ENCODE measurements at places on chromosomes 11 and 22. TPM values are rescaled to one million over a fixed set of nuclear protein-coding genes. Genes with fewer than 3 reads are reported as not detected.

- peak; percentile 16 for DNase-seq
Measured at GRCh38 chr11:73218106-73218829, at the start of gene P2RY2. Gene P2RY2, plus strand, starts transcription at chr11:73218281. Its CDS starts 15,879 bp downstream, at chr11:73234160.

DNA sequence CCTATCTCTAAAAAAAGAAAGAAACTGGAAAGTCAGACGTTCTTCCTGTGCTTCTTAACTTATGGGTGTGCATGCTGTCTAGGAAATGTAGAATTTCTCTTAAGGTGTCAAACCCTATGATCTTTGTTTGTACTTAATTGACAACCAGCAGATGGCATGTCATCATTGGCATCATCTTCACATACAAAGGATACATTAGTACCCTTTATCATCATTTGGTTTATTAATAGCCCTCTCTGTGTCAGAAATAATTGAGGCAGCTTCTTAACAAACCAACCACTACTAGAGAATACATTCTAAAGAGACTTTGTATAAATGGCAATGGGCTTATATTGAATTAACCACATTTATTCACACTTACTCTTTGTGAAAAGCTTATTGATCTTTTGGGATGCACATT is 13.9 kb downstream of the SRPRA start:
- no peak for DNase-seq

- DNase-seq, result no peak
Measured at GRCh38 chr11:70828593-70829082, 423.7 kb downstream of the SHANK2 start.

DNA sequence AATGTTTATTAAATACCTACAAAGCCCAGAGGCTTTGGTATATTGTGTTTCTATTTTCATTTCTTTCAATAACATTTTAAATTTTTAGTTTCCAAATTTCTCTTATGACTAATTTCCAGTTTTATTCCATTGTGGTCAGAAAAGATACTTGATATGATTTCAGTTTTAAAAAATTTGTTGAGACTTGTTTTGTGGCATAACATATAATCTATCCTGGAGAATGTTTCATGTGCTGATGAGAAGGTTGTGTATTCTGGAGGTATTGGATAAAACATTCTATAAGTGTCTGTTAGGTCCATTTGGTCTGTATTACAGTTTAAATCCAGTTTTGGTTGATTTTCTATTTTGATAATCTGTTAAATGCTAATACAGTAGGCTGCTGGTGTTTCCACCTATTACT is 9.8 kb upstream of the RAG1 start:
- no peak for DNase-seq

GRCh38 chr22:33529424-33530113 is 390.7 kb downstream of the LARGE1 start:
- DNase-seq, result no peak

DNA sequence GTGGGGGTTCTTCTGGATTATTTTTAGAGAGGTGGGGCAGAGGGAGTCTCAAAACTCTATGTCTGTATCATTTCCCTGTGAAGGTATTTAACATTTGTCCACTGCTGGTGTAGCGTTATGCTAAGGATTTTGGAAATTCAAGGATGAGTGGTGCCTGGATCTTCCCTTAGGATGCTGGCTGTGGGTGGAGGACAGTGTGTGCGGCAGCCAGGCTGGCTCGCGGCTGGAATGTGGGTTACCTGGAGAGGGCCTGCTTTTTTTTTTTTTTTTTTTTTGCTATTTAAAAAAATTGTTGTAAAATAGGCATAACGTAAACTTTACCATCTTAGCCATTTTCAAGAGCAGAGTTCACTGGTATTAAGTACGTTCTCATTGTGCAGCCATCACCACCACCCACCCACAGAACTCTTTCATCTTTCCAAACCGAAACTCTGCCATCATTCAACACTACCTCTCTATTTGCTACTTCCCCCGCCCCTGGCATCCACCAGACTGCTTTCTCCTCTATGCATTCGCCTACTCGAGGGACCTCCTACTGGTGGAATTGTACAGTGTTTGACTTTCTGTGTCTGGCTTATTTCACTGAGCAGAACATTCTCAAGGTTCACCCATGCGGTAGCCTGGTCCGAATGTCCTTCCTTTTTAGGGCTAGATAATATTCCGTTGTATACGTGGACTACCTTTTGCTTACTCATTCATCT is 67.1 kb downstream of the PARVB start:
- DNase-seq, result peak; percentile 39

- no peak for DNase-seq
Measured at GRCh38 chr11:128576555-128576954, 10.8 kb downstream of the ETS1 start.

DNA sequence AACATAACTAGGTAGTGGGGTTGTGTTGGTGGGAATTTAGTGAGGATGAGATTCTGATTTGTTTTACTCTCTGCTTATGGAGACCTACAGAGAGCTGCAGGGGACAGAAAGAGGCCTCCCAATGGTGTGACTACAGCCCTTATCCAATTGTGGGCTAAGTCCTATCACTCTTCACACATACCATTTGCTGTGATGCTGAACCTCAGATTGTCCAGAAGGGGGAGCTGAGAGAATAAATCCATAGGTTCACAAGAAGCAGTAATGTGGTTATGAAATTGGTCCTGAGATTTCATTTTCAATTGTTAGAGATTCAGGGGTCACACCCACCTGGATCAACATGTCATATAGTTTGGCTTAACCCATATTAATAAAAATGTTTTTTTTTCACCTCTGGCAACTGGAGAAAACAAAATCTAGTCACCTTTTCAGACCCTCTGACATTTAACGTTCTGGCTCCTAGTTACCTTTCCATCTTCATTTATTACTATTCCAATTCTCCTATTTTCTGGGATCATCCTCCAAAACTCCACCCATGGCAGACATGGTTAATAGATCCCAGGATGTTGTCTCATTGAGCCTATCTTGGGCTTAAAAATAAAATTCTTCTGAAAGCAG is 53.3 kb upstream of the PTPN5 start:
- DNase-seq, result no peak

GRCh38 chr11:44939673-44940395 is 10.8 kb downstream of the TP53I11 start:
- no peak for DNase-seq

GRCh38 chr11:18001191-18001590 is 11.7 kb downstream of the SERGEF start:
- no peak for DNase-seq

- DNase-seq, result no peak
Measured at GRCh38 chr11:18384157-18384641, 10.2 kb upstream of the LDHA start.

DNA sequence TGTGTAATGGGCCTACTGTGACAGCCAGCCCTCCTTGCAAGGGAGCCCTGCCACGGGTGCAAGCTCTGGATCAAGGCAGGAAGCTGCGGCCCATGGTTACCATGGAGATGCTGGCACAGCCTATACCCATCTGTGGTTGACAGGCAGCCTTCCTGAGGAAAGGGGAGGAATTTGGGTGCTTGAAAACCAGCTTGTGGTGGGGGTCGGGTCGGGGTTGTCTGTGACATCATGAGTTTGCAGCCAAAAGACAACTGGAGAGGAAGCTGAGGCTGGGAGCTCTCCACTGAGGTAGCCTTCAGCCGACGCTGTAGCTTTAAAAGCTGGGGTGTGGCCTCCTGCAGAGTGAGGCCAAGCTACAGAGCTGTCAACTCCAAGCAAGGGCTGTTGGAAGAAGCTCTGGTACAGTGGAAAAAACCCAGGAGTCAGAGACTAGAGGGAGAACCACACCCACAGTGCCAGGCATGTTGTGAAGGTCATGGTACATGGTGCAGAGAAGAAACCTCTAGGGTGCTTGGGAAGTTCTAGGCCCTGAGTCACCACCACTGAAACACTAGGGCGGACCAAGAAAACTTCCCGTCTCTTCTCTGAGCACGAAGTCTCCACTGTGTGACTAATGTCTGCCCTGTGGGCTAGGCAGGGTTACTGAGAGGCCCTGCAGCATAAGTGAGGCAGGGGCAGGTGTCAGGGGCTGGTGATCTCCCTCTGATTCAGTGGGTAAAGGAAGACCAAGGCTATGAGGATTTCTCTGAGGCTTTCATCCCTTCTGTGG is 10.8 kb upstream of the LDHA start:
- peak; percentile 69 for DNase-seq

GRCh38 chr22:46780453-46780852 is 18.0 kb downstream of the TBC1D22A start:
- DNase-seq, result no peak

The PGA4 gene
- total RNA-seq, result not detected

The NCAM1 gene
- 1.8 TPM for total RNA-seq

The PNPLA5 gene
- not detected for total RNA-seq

All from T-cell (primary cell).